Activated T-helper 17 cell treated with anti-CD3 and anti-CD28 coated beads, Interleukin-2, amount 50 U/mL, for 72 hours (primary cell): ENCODE measurements at places on chromosomes 1 and 21. TPM values are rescaled to one million over a fixed set of nuclear protein-coding genes. Genes with fewer than 3 reads are reported as not detected.

GRCh38 chr21:39107739-39108138 lies 75.5 kb downstream of the PSMG1 start:
- ATAC-seq: no peak

- no peak for ATAC-seq
Observed at GRCh38 chr1:154549202-154549770, 9.2 kb downstream of the UBE2Q1 start.

- ATAC-seq: no peak
Observed at GRCh38 chr1:5402618-5403017, 589.6 kb downstream of the NPHP4 start.

DNA sequence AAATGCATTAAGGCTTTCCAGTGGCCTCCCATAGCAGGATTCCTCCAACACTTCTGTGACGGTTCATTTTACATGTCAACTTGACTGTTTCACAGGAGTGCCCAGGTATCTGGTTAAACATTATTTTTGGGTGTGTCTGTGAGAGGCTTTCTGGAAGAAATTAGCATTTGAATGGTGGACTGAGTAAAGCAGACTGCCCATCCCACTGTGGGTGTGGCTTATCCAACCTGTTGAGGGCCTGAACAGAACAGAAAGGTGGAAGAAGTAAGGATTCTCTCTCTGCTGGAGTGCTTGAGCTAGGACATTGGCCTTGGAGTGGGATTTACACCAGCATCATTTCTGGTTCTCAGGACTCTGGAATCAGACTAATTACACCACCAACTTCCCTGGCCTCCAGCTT lies 85.6 kb downstream of the RGS7 start:
- no peak for ATAC-seq

GRCh38 chr1:237320890-237321289 lies 278.9 kb downstream of the RYR2 start:
- ATAC-seq: no peak

- no peak for ATAC-seq
Observed at GRCh38 chr1:66940981-66941380, 16.2 kb downstream of the MIER1 start.

DNA sequence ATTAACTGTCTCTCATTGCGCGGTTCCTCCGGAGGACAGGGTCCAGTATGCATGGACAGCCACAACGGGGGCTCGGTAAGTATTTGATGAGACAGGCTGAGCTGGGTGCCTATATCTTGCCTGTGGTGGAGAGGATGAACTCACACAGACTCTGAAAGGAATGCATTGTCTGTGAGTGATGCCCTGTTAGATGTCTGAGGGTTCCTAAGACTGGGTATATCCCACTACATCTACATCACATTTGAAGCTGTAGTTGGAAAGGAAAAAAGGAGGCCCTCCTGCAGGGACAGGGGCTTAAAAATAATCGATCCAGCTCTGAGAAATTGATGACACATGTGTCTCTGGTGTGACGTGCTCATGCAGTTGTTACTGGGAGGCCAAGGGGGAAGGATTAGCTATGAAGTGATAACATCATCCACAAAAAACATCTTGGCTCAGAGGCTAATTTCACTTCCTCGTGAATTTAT lies 1.9 kb downstream of the ADARB1 start:
- ATAC-seq: no peak

DNA sequence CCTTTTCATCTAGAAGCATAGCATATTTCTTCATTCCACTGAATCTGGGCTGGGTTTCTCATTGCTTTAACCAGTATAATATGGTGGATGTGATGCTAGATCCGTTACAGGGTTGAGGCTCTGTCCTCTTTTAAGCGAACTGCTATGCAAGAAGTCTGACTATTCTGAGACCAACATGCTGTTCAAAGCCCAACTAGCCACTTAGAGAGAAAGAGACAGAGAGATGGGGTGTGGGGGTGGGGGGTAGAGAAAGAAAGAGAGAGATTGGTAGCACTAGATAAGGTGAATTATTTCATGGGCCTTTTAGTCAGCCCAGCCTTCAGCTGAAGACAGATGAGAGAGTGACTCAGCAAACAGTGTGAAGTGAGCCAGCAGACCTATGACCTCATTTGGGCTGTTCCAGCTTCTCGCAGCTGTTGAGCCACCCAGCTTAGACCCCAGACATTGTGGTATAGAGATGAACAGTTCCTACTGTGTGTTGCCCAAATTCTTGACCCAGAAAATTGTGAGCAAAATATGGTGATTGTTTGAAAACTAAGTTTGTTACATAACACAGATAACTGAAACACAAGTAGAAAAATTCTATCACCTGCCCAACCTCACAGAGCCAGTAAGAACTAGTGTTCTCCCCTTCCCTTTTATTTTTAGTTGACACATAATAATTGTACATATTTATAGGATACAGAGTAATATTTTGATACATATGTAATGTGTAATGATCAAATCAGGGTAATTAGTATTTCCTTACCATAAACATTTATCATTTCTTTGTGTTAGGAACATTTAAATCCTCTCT lies 40.7 kb upstream of the PRKACB start:
- ATAC-seq: peak; percentile 80

DNA sequence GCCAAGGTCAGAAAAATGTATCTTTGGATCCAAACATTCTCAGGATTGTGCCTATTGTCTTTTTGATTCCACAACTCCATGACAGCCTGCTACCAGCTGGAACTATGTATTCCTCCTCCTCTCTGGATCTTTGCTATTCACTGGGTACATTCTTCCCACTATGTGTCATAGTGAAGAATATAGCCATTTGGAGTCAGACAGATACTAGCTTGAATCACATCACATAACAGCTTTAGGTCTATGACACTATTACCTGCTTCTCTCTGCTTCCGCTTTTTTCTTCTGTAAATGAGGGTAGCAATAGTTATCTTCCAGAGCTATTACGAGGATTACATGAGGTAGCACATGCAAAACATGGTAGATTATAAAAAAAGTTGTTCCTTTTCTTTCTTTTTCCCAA lies 5.4 kb upstream of the EXO1 start:
- no peak for ATAC-seq

DNA sequence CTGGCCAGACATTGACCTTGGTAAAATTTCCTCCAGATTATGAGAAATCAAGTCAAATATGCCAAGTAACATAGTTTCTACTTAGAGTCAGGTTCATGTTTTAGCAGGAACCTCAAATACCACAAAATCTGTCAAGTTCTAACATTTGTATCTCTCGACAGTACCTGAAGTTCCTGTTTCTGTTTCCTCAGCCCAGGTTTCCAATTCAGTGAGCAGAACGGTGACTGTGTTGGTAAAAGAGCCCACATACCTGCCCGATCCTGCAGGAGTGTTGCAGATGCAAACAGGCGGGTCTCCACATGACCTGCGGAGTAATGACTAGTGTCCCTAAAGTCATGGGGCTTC lies 57.9 kb upstream of the LGALS8 start:
- ATAC-seq: peak; percentile 54

DNA sequence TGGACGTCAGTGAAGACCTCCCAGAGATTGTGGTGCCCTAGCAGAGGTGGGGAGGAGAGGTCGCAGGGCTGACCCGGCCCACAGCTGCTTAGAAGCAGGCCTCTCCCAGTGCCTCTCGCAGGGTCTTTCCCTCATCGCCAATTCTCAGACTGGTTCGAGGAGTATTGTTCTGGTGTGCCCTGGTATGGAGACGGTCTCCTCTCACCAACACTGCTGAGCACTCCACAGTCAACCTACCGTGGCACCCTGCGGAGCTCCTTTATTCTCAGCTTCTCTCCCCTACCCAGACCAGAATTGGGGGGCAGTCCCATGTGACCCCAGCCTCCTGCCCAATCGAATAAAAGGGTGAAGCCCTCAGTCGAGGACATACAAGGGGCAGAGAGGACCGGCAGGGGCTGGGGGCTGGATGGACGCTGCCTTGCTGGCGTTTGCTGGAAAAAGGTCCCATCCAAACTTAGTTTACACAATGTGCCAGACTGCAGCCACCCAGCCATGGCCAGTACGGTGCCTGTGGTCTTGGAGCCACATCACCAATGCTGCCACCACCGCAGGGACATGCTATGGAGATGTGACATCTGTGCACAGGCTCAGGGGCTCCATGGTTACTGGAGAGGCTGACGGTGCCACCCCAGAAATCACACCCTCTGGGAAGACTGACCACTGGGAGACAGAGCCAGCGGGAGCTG lies 80.8 kb downstream of the STUM start:
- ATAC-seq: no peak

LRRC3 gene
- total RNA-seq: 3.5 TPM

KCNJ9 gene
- not detected for total RNA-seq

ADAMTS5 gene
- total RNA-seq: not detected

AMY2A gene
- not detected for total RNA-seq
